Heart left ventricle (tissue), 16 donors: ENCODE measurements at places on chromosomes 2 and 18. TPM values are rescaled to one million over a fixed set of nuclear protein-coding genes. Genes with fewer than 3 reads are reported as not detected.

- DNase-seq: no peak
Measured at GRCh38 chr2:68920481-68921170, 32.1 kb downstream of the GKN2 start.

DNA sequence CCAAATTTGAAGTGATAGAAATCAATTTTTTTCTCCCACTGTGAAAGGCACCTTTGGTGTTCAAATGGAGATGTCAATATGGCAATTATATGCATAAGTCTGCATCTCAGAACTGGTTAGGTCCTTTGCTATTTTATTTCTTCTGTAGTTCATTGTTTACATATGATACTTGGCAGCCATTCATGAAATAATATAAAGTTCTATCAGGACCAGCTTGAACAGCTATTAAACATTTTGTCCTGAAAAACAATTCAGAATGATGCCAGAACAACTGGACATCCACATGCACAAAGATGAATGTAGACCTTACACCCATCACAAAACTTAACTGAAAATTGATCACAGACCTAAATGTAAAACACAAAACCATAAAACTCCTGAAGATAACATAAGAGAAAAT lies 41.8 kb upstream of the ARHGAP28 start:
- no peak for DNase-seq

- no peak for DNase-seq
Measured at GRCh38 chr18:79657342-79657996, 22.1 kb upstream of the CTDP1 start.

DNA sequence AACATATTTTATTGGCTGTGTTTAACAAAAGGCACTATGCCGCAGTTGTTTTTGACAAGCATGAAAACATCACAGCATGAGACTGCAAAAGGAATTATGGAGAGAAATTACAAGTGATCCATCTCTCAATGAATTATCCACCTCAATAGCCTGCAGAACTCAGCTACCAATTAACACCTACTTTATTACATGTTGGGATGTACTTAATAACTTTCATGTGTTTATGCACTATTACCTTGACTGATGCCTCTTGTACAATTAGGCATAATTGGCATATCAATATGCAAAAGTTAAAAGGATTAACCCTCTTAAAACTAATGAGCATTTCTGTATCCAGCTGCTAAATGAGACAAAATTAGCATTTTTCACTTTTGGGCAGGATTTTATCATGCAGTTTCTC lies 27.8 kb downstream of the ARHGAP15 start:
- no peak for DNase-seq

- no peak for DNase-seq
Measured at GRCh38 chr2:25966531-25967270, 15.6 kb downstream of the KIF3C start.

Gene SLC5A7
- total RNA-seq: not detected

GRCh38 chr2:137220438-137220993 lies 455.2 kb downstream of the THSD7B start:
- no peak for DNase-seq

Gene CYBRD1
- 19.3 TPM for total RNA-seq

DNA sequence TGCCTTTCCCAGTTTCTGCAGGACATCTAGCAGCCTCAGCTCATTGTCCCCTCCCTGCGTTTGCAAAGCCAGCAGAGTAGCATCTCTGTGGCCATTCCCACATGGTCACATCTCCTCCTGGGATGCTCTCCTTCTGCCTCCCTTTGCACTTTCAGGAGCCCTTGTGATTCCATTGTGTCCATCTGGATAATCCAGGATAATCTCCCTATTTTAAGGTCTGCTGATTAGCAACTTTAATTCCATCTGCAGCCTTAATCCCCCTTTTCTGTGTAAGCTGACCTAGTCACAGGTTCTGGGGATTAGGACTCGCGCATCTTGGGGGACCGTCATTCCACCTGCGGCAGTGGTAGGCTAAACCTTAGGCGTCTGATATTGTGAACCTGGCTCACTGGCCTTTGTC lies 70.7 kb downstream of the NEDD4L start:
- no peak for DNase-seq

DNA sequence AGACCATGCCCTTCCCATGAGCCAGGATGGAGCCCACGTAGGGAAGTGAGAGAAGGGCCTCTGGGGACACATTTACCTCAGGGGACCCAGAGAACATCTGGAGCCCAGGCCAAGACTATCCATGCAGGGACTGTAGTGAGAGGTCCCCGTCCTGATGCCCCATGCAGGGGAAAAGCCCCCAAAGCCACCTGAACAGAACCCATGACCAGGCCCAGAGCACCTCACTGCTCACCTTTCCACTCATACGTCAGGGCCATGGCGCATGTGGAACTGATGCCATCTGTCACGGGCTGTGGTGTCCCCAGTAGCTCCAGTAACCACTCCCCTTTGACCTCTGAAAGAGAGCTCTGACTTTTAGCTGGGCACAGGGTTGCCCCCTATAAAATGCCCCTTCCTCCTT lies 106.5 kb upstream of the TEX51 start:
- no peak for DNase-seq

DNA sequence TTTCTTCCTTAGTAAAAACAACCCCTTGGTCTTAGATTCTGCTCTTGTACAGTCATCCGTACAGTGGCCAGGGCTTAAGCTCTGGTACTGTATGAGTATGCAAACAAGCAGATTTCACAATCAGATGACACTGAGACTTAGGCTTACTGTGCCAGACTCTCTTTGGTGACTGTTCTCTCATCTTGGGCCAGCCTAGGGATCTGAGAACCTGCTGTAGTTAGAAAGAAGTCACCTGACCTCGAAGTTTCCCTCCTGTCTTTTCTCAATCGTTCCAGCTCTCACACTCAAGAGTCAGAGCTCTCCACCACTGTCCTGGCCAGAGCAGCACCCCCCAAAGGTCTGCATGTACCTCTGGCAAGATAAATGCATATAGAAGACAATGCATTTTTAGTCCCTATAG lies 63.2 kb downstream of the ZEB2 start:
- no peak for DNase-seq

DNA sequence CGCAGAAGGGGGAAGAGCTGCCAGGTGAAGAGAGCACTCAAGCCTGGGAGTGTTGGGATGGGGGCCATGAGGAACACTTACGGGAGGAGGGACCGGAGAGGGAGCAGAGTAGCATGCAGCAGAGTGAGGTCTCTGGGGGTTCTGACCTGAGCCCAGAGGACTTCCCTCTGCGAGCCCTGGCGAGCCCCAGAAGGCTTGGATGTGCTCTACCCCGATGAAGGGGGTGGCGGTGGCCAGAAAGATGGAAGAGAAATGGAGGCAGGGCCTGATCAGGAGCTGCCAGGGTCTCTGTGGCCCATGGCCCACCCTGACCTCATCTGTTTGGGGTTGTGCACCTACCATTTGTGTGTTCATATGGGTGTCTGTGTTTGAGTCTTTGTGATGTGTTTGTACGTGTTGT lies 42.0 kb downstream of the CROCC2 start:
- no peak for DNase-seq

DNA sequence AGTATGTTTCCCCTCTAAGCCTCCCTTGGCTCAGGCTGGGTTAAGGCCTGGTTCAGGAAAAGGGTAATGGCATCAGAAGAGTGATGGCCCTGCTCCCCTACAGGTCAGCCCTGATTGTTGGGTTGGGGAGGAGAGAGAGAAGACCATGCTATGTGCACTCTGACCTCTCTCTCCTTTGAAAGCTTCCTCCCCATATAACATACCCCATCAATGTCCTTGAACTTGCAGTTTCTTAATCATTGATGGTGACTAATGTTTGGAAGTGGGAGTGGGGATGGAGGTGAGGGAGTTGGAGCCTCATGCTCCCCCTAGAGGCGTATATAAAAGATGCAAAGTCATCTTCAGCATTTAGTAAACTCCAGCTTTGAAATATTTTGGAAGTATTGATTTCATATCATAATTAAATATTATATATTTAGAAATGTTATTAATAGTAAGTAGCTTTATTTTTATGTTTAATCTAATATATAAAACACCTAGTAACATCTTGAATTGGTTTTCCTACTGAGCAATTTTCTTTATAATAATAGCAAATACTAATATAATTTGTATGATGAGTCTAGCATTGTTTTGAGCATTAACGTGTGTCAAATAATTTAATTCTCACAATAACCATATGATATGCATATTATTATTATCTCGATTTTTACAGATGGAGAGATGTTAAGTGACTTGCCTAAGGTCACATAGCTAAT lies 8.8 kb downstream of the PLCL1 start:
- no peak for DNase-seq

DNA sequence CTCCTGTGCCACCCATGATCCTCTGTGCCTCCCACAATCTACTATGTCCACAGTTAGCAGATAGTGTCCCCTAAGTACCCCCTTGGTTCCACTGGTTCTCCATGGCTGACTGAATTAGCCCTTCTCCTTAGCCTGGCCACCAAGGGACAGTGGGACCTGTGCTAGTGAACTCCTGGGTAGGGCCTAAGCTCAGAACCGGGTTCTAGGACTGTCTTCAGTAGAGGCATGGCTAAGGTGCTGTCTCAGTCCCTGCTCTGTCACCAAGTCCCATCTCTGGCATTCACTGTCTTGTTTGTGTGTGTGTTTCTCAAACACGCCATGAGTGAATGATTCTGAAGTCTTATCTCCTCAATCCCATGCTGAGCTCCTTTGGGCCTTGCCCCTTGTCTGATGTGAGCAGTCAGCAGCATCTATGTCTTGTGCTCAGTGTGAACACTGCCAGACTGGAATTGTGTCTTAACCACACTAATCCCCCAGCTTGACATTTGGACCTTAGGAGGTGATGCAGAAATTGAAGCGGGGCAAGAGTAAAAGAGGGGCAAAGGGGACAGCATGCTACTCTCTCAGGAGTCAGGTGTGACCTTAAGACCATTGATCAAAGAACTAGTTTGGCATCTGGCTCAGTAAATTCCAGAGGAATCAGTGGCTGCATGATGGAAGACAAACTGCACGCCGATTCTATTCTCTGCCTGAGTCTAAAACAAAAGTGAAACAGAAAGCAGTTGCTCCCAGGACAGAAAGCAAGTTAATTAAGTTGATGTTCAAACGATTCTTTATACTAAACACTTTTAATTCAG lies 190.5 kb downstream of the ALPK2 start:
- no peak for DNase-seq

Gene CIDEA
- total RNA-seq: 17.1 TPM

- no peak for DNase-seq
Measured at GRCh38 chr18:34299828-34300227, 75.1 kb upstream of the NOL4 start.

GRCh38 chr18:22228976-22229375 lies 59.6 kb downstream of the GATA6 start:
- no peak for DNase-seq

- peak; percentile 80 for DNase-seq
Measured at GRCh38 chr2:219178377-219179175, 501 bp downstream of the RETREG2 start.

DNA sequence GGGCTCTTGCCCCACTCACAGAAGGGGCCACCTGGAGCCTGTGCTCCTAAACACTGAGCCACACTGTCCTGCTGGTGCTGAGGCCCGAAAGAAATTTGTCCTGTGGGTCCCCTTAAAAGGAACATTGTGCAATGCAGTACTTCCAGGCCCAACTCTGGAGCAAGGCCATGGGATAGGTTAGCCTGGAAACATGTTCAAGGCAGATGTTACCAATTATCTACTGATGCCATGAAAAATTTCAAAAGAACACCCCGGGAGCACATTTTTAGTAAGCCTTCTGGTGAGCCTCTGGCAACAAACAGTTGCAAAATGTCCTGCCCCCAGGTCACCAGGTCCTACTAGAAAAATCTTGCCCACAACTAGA lies 12.3 kb upstream of the PTMA start:
- no peak for DNase-seq

DNA sequence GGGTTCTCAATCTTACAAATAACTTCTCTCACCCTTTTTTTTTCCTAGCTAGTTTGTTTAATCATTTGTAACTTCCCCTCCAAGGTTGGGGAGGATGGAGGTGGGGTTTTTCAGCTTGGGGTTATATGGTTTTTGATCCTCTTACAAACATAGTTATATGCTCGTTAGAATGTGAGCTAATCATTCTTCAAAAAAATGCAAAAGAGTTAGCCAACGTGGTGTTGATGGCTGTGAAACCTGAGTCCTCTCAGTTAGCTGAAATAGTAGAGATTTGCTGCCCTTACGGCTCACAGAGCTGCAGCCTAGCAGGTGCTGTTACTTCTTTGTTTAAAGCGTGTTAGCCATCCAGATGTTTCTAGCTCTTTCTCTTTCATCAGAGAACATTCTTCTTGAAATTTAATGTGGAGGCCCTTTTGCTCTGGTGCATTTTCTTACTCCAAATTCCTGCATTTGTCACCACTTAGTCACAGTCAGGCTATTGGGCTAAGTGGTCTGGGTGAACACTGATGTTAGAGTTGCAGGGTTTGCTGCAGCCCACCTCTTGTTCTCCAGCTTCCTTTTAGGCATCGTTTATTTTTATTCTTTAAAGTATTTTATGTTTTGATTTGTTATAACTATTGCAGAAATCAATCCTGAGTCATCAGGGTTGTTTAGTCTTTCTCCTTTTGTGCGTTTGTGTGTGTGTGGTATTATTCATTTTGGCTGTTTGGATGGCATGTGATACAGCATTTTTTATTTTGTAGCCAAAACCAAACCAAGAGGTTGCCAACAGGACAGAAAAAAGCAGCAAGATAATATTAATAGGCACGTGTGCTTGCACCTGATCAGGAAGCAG lies 41.1 kb downstream of the LIMS1 start:
- DNase-seq: no peak

GRCh38 chr2:233411162-233411561 lies 56.9 kb downstream of the DGKD start:
- no peak for DNase-seq

Gene MTHFD2
- total RNA-seq: 40.5 TPM

DNA sequence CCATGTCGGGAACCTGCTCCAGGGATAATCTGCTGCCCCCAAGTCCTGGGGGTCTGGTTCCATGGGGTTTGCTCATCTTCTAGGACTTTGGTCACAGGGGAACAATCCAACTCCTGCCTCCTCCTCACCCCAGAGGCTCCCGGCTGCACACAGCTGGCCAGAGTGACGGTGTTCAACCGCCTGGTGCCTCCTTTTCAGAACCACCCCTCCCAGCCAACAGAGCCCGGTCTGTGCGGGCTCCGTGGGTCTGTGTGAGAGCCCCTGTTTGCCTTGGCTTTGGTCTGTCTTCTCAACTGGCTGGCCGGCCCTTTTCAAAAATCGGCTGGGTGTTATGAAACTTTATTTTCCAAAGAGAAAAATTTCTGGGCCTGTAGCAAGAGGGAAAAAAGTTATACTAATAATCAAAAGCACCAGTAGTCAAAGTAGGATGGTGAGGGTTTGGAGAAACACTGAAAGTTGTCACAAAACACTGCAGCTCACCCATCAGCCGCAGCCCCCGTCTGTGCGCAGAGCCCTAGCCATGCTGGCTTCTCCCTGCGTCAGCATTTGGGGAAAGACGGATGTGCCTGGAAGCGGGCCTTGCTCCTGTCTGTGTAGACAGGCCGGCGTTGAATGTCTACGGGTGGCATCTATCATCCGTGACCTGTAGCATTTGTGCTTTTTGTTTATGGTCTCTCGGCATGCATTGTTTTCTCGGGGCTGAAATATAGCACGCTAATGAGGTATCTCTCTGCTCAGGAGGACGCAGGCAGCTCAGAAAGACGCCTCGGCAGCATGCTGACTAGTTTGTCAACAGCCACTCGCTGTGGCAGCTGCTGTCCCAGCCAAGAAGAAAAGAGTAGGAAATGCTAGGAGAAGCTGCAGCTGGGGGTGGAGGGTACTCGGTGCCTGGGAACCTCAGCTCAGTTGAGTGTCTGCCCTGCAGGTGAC lies 138.6 kb downstream of the GLI2 start:
- DNase-seq: no peak

- no peak for DNase-seq
Measured at GRCh38 chr2:45616658-45617411, 5.8 kb upstream of the SRBD1 start.

Gene EMX1
- total RNA-seq: not detected

Gene TMEM247
- total RNA-seq: not detected

Gene FAHD2B
- 20.8 TPM for total RNA-seq
